ENCODE measurements at places on chromosomes 3 and 15.

DNA sequence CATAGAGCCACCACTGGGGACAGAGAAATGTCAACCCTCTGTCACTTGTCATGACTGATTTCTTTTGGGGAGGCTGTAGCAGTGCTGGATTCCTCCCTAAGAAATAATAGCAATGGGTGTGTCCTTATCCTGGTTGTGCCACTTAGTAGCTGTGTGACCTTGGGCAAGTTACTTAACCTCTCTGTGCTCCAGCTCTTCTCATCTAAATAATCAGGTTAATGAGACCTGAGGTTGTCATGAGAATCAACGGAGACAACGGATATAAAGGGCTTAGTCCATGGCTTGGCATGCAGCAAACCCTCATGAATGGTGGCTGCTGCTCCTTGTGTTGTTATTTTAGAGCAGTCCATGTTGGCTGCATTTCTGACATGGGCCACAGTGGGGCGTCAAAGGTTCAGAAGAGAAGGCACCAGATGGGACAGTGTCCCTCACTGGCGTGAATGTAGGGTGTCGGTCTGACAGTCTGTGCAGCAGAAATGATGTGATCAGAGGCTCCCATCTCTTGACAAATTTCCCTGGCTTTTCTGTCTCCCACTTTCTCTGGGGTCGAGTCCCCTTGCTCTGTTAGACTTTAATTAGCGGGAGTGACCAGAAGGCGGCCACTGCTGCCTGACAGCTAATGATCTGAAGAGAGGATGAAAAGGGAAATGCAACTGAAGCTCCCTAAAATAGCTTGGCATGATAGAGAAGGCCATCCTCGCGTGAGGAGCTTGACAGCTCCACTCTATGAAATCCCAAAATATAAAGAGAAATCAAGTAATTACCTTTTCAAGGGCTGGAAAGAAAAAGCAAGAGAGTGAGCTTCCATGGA is 209.4 kb downstream of the CADPS start:
- DNase-seq, result peak; percentile 52

GRCh38 chr15:77563623-77564156 is 69.0 kb downstream of the LINGO1 start:
- DNase-seq, result no peak

- DNase-seq, result no peak
Measured at GRCh38 chr15:89442671-89443307, 53.6 kb downstream of the RHCG start.

- DNase-seq, result peak; percentile 29
Measured at GRCh38 chr3:7977245-7978086, 524.2 kb upstream of the LMCD1 start.

- DNase-seq, result no peak
Measured at GRCh38 chr15:71508081-71508682, 302.2 kb upstream of the NR2E3 start.

- no peak for DNase-seq
Measured at GRCh38 chr3:16113704-16114103, 60.8 kb upstream of the GALNT15 start.

DNA sequence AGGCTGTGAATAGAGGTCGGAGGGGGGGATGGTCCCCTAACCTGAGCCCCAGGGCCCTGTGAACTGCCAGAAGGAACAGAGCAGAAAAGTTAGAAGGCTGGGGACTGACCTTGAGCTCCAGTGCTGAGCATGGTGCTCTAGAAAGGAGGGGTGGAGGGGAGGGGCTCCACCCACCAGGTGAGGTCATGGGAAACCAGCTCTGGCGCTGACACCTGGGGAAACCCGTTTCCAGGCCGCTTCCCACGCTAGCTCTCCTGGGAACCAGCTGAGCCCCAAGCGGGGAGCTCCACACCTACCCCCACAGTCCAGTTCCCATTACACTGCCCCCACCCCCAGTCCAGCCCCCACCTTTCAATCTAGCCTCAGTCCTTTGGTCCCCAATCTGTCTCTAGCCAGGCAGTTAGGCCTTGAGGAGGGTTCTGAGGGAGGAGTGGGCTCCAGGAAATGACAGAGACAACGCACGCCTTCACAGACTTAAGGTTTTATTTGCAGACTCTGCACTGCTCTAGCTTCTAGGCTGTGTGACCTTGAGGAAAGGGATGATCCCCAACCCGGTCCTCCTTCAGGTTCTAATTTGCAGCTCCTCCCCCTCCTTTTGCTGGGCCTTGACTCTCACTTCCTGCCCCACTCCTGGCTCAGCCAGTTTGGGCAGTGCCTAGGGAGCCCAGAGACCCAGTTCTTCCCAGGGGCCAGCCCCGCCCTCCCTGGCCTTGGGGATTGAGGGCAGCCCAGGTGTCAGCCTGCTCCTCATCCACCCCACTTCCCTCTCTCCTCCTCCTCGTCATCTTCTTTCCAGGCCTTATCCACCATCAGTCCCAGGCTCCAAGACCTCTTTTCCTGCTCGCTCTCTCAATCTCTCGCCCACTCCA is 2.1 kb downstream of the RHOV start:
- DNase-seq, result no peak

DNA sequence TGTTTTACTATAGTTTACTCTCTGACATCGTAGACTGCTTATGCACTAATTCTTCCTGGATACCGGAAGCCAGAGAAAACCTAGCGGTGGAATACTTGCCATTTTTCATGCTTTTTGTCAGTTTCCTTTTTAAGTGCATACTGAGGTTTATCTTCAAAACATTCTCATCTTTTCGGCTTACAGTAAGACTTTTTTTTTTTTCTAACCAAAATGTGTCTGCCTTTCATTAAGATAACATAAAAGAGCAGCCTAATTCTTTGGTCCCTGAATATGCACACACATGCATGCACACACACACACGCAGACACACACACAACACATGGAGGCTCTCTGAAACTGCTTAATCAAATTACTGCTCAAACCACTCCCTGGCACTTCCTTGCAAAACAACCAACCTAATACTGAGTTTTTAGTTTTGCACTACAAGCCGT is 1.3 kb downstream of the ZNF445 start:
- no peak for DNase-seq

DNA sequence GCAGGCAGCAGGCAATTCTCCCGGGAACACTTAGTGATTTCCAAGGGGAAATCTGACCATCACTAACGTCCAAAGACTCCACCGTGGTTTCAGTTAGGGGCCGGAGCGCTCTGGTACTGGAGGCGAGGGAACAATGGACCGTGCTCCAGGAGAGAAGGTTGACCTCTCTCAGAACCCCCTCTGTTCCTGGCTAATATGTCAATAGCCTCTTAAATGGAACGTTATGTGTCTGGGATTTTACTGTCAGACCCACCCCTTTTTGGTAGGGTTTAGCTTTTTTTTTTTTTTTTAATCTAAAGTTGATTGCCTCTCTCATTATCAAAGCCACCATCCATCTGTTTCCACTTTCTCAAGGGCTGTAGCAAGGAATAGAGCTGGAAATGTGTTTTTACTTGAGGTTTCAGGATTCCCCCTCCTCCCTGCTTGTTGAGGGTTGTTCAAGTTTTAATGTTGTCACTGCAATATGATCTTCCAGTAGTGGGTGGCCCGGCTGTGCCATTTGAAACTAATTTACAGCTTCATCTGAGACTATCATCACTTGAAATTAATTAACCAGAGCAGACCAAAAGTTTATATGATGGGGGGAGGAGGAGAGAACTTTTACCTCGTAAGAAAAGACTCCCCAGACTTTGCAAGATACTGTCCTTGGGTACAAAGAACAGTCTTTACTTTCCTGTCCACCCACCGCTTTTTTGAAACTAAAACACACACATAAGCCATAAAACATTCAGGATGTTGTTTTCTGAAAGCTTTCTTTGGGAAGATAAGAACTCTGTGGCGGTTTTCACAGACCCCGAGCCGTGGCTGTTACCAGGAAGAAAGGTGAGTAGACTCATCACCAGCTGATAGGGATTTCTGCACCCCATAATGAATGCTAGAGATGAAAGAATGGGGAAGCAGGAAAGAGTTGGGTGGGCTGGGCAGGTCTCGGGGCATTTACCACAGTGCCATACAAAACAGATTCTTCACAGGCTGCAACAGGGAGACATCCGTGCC is 187.8 kb downstream of the UACA start:
- DNase-seq, result no peak

DNA sequence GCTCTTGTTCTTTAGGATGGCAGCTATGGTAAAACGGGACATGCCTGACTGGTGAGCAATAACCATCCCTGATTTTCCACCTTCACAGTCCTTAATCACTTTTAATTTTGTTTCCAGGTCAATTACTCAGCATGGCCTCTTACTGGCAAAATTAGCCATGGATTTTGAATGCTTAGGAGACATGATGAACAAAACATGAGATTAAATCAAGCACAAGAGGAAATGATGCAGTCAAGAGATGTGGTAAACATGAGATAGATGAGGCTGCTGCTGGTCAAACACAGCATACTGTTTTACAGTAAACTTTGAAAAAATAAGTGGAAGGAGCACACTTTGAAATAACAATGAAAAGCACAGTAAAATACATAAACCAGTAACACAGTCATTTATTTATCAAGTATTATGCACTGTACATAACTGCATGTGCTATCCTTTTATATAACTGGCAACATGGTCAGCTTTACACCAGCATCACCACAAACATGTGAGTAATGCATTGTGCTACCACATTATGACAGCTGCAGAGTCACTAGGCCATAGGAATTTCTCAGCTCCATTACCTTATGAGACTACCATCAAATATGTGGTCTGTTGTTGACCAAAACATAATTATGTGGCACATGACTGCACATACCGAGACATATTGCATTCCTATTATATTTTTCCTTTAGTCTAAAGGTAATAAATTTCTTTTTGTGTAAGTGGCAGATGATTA is 30.1 kb upstream of the ZNF502 start:
- no peak for DNase-seq

DNA sequence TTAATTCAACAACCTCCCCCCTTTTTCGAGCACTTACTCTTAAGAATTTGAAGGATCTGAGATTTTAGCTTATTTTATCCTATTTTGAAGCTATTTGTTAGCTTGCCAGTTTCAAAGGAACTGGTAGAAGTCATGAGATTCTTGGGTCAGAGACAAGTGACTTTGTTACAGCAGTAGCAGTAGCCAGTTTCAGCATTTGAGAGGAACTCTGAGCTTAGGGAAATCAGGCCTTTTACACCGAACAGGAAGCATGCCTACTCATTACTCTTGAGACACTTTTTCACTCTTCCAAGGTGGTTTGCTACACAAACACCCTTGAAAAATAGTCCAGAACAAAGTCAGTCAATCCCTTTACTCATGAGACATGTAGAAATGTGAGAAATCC is 24.5 kb upstream of the TM4SF1 start:
- DNase-seq, result no peak

DNA sequence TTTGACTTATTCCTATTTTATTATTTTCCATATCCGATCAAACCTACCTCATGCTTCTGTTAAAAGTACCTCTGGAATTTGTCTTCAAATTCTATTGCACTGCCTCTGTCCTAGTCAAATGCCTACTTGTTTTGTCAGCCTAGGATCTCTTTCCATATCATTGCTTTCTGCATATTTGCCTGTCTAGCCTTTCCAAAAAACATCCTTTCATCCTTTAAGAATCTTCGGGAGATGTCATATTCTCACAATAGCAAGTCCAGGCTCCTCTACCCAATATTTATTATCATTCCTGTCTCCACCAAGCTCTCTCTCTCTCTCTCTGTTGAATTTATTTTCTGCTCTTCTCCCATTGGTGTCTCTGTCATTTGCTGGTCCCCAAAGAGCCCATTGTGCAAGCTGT is 80.1 kb downstream of the LRRC28 start:
- DNase-seq, result no peak

DNA sequence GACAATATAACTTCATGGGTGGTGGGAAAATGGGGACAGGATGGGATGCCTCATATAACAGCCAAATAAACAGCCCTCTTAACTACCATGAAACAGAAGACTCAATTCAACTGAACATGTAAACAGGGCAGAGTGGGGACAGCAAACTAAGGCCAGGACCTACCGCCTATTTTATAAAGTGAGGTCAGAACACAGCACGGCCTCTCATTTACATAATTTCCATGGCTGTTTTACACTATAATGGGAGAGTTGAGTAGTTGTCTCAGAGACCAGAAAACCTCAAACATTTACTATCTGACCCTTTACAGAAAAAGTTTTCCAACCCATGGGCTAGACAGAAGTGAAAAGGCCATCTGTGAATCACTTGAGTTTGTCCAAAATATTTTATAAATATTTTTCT is 56.7 kb upstream of the SNRPA1 start:
- no peak for DNase-seq

- no peak for DNase-seq
Measured at GRCh38 chr3:35079403-35079802, 559.9 kb upstream of the ARPP21 start.

DNA sequence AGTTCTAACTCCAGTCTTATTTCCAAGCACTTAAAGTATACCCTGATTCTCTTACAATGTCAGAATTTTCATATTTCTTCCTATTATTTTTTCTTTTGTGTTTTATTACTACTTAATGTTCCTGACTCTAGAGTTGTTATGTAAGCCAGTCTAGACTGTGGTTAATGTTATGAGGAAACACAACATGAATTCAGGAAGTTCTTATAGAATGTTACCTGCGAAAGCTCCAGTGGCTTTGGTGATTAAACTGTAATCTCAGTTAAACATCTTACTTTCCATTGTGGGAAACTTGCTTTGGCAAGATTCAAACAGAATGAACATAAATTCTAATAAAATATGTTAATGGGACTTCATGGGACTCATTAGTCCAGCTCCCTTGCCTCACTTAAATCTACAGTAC is 36.6 kb upstream of the CHL1 start:
- no peak for DNase-seq

DNA sequence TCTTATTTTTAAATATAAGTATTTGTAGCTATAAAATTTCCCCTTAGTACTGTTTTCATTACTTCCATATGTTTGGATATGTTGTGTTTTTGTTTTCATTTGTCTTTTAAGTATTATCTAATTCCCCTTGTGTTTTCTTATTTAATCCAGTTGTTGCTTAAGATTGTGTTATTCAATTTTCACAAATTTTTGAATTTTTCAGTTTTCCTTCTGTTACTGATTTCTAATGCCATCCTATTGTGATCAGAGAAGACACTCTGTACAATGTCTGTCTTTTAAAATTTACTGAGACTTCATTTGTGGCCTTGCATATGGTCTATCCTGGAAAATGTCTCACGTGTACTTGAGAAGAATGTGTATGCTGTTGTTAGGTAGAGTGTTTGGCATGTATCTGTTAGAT is 795.6 kb upstream of the CFAP20DC start:
- no peak for DNase-seq

DNA sequence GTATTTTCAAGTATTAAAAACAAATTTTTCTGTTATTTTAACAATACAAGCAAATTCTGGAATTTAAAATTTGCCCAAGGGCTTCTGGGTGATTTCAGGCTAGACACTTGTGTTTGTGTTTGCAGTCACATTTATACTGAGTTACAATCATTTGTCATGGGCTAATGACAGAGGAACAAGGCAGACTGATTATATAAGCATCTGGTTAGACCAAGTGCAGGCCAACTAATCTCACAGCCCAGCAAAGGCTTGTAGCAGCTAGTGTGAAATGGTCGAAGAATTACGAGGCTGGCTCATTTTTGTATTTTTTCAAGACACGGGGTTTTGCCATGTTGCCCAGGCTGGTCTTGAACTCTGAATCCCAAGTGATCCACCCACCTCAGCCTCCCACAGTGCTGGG is 52.1 kb downstream of the CMTM8 start:
- no peak for DNase-seq

All from heart left ventricle (tissue), 16 donors.